ENCODE measurements at places on chromosomes 7 and 10.

- DNase-seq, result no peak
Observed at GRCh38 chr10:42962902-42963231, 114.0 kb upstream of the RET start.

DNA sequence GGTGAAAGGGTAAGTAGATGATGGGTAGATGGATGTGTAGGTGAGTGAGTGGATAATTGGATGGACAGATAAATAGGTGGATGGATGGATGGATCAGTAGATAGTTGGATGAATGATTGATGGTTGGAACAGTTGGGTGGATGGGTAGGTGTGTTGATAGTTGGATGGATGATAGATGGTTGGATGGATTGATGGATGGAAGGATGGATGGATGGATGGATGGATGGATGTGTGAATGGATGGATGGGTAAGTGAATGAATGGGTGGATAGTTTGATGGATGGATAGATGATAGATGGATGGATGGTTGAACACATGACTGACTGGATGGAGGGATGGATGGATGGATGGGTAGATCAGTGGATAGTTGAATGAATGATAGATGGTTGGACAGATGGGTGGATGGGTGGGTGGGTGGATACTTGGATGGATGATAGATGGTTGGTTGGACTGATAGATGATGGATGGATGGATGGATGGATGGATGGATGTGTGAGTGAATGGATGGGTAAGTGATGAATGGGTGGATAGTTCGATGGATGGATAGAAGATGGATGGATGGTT is 37.0 kb downstream of the PDGFA start:
- no peak for DNase-seq

GRCh38 chr7:64114791-64115190 is 69.6 kb downstream of the ZNF727 start:
- no peak for DNase-seq

DNA sequence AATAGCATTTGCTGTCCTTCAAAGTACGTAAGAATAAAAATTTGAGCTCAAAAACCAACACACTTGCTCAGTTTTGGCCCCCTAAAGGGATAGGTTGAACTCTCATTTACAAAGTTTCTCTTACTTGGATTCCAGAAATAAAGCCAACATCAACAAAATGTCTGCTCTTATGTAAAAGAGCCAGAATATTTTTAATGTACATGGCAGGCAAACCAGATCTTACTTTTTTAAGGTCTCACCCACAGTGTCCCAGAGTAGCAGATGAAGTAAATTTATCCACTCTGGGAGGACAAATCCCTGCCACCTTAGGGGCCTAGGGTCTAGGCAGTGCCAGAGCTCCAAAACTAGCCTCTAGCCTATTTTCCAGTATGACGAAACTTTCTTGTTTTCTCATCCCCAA is 159.6 kb downstream of the SKAP2 start:
- peak; percentile 69 for DNase-seq

GRCh38 chr7:76407718-76408117 is 1.8 kb downstream of the SSC4D start:
- no peak for DNase-seq

DNA sequence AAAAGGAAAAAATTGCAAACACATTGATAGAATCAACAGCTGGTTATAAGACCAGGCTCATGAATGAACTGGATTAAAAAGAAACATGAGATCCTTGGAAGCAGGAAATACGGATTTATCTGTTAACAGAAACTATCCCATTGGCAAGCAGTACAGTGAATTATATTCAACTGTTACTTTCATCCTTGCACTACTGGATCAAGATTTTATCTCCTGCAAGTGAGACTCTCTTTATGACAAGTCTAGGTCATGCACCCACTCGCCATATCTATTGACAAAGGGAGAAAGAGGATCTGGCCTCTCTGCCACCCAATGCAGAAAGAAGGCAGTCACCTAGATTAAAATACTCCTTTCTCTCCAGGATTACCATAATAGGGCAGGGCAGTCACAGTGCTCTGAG is 41.4 kb downstream of the CSTF2T start:
- no peak for DNase-seq

DNA sequence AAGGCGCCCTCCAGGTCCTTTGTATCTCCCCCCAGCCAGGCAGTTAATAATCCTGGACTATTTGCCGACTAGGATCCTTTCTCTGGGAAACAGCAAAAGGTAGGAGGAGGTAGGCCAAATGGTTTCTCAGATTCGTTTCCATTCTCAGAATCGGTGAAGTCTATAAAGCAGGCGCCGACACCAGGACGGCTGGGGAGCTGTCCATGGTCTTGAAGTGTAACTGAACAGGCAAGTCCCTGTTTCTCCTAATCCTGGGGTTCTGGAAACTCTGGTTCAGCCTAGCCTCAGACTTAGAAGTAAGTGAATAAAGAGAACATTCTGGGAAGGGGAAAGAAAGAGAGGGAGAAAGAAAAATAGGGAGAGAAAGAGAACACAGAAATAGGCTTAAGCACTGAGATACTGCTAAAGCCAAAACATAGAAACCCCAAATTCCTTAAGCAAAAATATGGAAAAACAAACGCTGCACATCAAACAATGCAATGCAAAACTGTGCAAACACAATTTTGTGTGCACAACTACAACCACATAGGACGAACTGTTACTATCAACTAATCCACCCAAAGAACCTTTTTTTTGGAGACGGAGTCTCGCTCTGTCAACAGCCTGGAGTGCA is 11.1 kb upstream of the INA start:
- peak; percentile 88 for DNase-seq

- peak; percentile 99 for DNase-seq
Observed at GRCh38 chr10:110210674-110211464, 3.5 kb downstream of the MXI1 start.

GRCh38 chr10:18216482-18216881 is 76.3 kb downstream of the CACNB2 start:
- DNase-seq, result peak; percentile 80

- DNase-seq, result no peak
Observed at GRCh38 chr10:78545756-78546155, 512.1 kb downstream of the RPS24 start.

DNA sequence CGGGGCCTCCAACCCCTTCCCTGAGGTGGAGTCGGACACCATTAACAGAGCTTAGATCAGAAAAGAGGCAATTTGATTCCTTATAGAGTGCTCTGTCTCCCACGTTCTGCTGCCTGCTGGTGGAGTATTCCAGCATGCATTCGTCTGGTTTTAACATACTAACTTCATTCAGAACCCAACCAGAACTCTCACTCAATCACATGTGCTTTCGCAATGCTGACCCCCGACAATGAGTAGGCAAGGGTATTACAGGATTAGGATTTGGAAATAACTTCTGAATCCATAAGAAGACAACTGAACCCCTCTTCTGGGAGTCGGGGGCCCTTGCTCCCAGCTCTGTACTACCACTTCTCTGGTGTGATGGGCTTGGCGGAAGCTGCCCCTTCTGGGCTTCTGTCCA is 55.7 kb upstream of the HABP2 start:
- no peak for DNase-seq

DNA sequence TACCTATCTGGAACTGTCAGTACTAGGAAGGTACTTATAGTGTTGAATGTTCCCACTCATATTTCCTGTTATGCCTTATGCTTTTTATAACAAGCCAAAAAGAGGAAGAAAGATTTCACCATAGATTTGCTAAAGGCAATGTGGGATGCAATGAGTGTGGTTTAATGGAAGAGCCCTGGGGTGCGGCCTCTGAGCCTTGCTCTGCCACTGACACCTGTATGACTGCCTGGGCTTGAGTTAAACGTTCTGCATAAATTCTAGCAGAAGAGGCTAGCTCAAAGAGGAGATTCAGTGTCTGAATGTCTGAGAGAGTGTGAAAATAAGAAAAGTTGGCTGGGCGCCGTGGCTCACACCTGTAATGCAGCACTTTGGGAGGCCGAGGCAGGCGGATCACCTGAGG is 143.8 kb downstream of the TPST1 start:
- DNase-seq, result no peak

- peak; percentile 56 for DNase-seq
Observed at GRCh38 chr10:94194256-94194655, 168.5 kb downstream of the NOC3L start.

- no peak for DNase-seq
Observed at GRCh38 chr7:106979551-106980357, 64.8 kb upstream of the PRKAR2B start.

DNA sequence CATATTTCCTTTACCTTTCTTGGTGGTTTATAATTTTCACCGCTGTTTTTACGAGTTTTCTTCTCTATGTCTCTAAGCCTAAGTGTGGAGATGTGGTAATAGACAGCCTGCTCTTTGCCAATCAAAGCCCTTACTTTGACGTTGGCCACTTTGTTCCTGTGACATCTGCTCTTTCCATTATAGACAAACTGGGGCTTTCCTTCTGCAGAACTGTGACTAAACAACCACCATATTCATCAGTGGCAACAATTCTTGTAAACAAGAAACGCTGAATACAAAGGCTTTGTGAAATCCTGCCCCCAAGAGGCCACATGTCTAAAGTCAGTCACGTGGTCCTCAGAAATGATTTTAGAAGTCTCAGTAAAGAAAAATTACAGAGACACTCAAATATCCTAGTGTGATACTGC is 59.6 kb upstream of the CAPZA2 start:
- DNase-seq, result peak; percentile 81

- no peak for DNase-seq
Observed at GRCh38 chr10:34808336-34808735, 6.8 kb downstream of the PARD3 start.

DNA sequence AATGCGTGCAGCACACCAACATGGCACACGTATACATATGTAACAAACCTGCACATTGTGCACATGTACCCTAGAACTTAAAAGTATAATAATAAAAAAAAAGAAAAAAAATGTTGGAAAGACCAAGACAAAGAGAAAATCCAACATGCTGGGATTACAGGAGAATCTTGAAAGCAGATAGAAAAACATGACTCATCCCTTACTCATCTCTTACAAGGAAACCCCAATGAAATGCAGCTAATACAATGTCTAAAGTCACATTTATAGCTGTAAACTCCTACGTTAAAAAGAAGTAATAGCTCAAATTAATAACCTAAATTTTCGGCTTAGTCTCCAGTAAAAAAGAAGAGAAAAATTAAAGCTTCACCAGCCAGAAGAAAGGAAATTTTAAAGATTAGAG is 47.5 kb upstream of the DGKB start:
- DNase-seq, result no peak
